ENCODE measurements at places on chromosomes 5 and 9. TPM values are rescaled to one million over a fixed set of nuclear protein-coding genes. Genes with fewer than 3 reads are reported as not detected.

GRCh38 chr9:70947086-70947485, 174.3 kb downstream of the TRPM3 start:
- H3K36me3 ChIP-seq, result no peaks in the 10 kb centered on the region
- no peaks in the 10 kb centered on the region for H3K27me3 ChIP-seq
- no peak for DNase-seq
- no peak overlapping the region for H3K27ac ChIP-seq
- H3K4me3 ChIP-seq, result no peak overlapping the region

GRCh38 chr5:130151239-130151638, 247.0 kb downstream of the CHSY3 start:
- no peaks in the 10 kb centered on the region for H3K36me3 ChIP-seq
- no peak overlapping the region for H3K27ac ChIP-seq
- no peaks in the 10 kb centered on the region for H3K27me3 ChIP-seq
- no peak for DNase-seq
- no peaks in the 10 kb centered on the region for H3K4me1 ChIP-seq
- H3K4me3 ChIP-seq, result no peak overlapping the region

GRCh38 chr5:158970569-158971014, 129.1 kb downstream of the EBF1 start:
- H3K4me3 ChIP-seq, result no peak overlapping the region
- DNase-seq, result no peak
- H3K27ac ChIP-seq, result peak overlapping the region; percentile 6
- H3K36me3 ChIP-seq, result no peaks in the 10 kb centered on the region

DNA sequence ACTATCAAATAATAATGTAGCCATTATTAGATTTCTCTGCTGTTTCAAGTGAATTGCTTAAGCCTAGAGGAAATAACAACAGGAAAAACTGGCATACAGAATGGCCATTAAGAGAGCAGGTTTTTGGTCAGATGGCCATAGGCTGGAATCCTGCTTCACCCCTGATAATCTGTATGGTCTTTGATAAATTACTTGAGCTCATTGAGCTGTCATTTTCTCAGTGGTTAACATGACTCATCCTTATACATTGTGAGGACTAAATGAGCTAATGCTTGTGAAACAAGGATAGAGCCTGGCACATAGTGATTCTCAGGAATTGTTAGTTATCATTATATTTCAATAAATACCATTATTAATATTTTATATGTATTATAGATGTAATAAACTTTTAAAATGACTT, 516.5 kb downstream of the KIF4B start:
- H3K4me3 ChIP-seq, result no peak overlapping the region
- H3K27me3 ChIP-seq, result no peaks in the 10 kb centered on the region
- H3K36me3 ChIP-seq, result no peaks in the 10 kb centered on the region
- no peaks in the 10 kb centered on the region for H3K4me1 ChIP-seq
- H3K27ac ChIP-seq, result no peak overlapping the region
- no peak for DNase-seq

- H3K4me3 ChIP-seq, result peak overlapping the region; percentile 94
- peaks cover 18% of the 10 kb centered on the region for H3K4me1 ChIP-seq
- no peaks in the 10 kb centered on the region for H3K27me3 ChIP-seq
- H3K36me3 ChIP-seq, result peaks cover 4% of the 10 kb centered on the region
Measured at GRCh38 chr5:32443145-32443540, 1.4 kb downstream of the ZFR start.

- H3K27ac ChIP-seq, result no peak overlapping the region
- H3K27me3 ChIP-seq, result no peaks in the 10 kb centered on the region
- H3K36me3 ChIP-seq, result peaks cover 10% of the 10 kb centered on the region
- no peak overlapping the region for H3K4me3 ChIP-seq
- DNase-seq, result no peak
Measured at GRCh38 chr5:172113036-172113435, 75.0 kb downstream of the STK10 start.

DNA sequence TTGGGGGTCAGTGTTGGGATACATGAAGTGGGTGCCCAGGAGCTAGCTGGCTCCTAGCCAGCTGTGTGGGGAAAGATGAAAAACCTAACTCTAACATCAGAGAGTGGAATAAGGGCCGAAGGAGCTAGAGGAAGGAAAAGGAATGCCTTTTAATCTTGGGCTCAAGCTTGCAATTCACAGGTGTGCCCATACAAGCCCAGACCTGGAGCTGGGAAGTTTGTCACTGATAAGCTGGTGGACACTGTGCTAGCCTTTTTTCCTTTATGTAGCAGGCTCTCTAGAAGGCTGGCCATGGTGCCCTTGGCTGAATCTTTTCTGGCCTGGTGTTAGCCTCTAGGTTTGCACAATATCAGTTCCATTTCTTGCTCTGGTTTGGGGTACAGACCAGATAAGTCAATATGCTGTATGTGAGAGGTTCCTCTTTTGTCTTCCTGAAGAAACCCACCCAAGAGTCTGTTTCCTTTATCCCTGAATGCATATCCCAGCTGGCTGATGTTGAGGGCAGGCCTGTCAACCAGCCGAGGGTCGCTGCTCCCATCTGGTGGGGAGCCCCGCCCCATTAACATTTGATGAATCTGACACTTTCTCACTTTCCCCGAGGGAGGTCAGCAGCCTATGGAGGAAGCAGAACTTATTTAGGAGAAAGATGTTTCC, 92.4 kb upstream of the CXCL14 start:
- no peak overlapping the region for H3K27ac ChIP-seq
- no peak for DNase-seq
- no peak overlapping the region for H3K4me3 ChIP-seq
- peaks cover 3% of the 10 kb centered on the region for H3K27me3 ChIP-seq

DNA sequence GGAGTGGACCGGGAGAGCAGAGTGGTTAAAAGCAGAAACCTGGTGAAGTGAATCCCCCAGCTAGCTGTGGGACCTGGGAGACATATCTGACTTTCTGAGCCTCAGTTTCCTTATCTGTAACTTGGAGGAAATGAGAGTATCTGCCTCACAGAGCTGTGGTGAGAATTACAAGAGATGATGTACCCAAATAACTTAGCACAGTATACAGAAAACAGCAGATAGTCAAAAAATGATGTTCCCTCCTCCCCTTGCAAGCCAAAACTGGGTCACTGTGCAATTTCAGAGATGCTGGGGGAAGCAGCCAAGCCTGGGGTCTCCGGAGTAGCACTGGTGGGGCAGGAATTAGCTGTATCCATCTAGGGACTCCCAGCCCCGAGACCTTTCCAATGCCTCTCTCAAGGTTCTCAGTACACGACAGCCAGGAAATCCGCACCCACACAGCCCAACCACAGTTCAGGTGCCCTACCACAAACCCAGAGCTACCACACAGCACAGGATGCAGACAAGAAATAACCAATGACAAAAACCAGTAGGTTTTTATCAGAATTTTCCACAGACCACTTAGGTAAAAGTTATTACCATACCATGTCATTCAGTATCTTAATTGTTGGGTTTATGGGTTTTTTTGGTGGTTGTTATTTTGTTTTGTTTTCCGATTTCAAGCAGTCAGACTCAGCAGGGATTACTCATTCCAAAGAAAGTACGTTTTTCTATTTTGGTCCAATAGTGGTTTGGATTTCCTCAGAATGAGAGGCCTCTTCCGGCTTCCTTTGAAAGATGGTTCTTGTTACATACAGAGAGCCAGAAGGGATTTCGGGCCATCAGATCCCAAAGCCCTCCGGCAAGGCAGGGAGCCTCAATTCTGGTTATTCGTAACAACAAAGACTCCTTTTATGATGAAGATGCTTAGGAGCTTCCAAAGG, 4.9 kb upstream of the HRH2 start:
- H3K4me1 ChIP-seq, result peaks cover 10% of the 10 kb centered on the region
- no peaks in the 10 kb centered on the region for H3K27me3 ChIP-seq
- no peak overlapping the region for H3K4me3 ChIP-seq
- H3K36me3 ChIP-seq, result no peaks in the 10 kb centered on the region

- no peak for DNase-seq
- H3K36me3 ChIP-seq, result peaks cover 4% of the 10 kb centered on the region
- no peak within 1 kb of the TSS for H3K4me3 ChIP-seq
- peaks cover 70% of the 10 kb centered on the region for H3K4me1 ChIP-seq
Measured at GRCh38 chr5:141488591-141489561, at the start of gene PCDHGC5. Gene PCDHGC5 (plus strand): TSS chr5:141489081. CDS start chr5:141489241, 160 bp downstream.

- H3K4me1 ChIP-seq, result no peaks in the 10 kb centered on the region
- no peak overlapping the region for H3K4me3 ChIP-seq
- H3K36me3 ChIP-seq, result no peaks in the 10 kb centered on the region
- no peak overlapping the region for H3K27ac ChIP-seq
Measured at GRCh38 chr5:98064118-98064685, 709.3 kb upstream of the RGMB start.

DNA sequence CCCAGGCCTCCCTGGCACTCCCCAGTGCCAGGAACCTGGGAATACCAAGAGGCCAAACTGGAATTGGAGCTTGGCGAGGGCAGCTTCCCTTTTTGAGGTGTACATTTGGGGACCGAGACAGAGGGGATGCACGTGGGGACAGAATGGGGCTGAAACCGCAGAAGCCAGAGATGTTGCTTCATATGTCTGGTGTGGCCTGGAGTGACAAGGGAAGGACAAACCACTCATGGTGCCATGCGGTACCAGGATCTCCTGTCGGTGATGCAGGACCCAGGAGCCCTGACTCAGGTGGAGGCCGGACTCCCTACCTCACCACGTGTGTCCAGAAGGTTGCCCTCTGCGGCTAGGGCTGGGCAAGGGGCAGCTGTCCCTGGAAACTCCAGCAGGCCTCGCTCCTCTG, 4.0 kb upstream of the CSF2 start:
- no peak overlapping the region for H3K27ac ChIP-seq
- H3K4me3 ChIP-seq, result no peak overlapping the region
- peaks cover 4% of the 10 kb centered on the region for H3K4me1 ChIP-seq
- no peaks in the 10 kb centered on the region for H3K27me3 ChIP-seq

GRCh38 chr5:11000515-11001353, 239.7 kb upstream of the DAP start:
- H3K4me1 ChIP-seq, result peaks cover 10% of the 10 kb centered on the region
- H3K4me3 ChIP-seq, result no peak overlapping the region
- no peaks in the 10 kb centered on the region for H3K36me3 ChIP-seq
- H3K27me3 ChIP-seq, result no peaks in the 10 kb centered on the region

DNA sequence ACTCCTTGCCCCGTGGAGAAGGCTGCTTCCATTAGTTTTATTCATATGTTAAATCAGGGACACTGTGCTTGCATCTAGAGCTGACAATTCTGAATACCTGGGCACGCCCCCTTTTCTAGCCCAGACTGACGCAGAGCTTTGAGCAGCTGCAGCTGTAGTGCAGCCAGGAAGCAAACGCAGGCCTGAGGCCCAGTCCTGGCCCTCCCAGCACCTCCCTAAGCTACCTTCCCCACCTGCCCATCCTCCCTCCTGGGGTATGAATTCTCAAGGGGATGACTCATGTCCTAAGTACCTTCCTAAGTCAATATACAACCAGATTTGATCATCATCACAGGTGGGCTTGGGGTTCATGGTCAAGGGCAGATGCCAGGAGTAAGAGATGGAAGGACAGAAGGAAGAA, 3.5 kb downstream of the PHF19 start:
- no peaks in the 10 kb centered on the region for H3K27me3 ChIP-seq
- peaks cover 6% of the 10 kb centered on the region for H3K4me1 ChIP-seq
- DNase-seq, result no peak
- no peak overlapping the region for H3K4me3 ChIP-seq

DNA sequence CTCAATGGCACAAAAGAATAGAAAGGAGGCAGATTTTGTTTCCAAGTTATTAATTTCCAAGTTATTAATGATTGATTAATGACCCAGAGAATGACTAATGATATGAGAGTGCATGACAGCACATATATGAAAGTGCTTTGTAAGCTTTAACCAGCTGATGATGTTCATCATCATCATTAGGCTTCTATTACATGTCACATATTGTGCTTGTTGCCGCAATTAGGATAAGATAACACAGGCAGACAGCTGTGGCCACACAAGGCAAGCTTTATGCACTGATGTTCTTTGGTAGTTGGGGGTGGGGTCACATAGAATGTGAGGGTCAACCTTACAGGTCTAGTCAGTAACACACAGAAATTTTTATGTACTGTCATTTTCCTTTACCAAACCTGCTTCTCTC, 219.7 kb downstream of the TRPM3 start:
- H3K36me3 ChIP-seq, result no peaks in the 10 kb centered on the region
- no peak overlapping the region for H3K27ac ChIP-seq
- no peak overlapping the region for H3K4me3 ChIP-seq
- no peak for DNase-seq
- no peaks in the 10 kb centered on the region for H3K27me3 ChIP-seq

GRCh38 chr9:125202846-125203618, 2.7 kb downstream of the RABEPK start:
- no peak for DNase-seq
- H3K36me3 ChIP-seq, result no peaks in the 10 kb centered on the region
- no peaks in the 10 kb centered on the region for H3K27me3 ChIP-seq
- no peak overlapping the region for H3K27ac ChIP-seq
- no peaks in the 10 kb centered on the region for H3K4me1 ChIP-seq

GRCh38 chr9:127543221-127543620, 68.9 kb upstream of the STXBP1 start:
- peaks cover 85% of the 10 kb centered on the region for H3K4me1 ChIP-seq
- peak overlapping the region; percentile 44 for H3K27ac ChIP-seq
- no peak for DNase-seq
- H3K4me3 ChIP-seq, result no peak overlapping the region
- peaks cover 5% of the 10 kb centered on the region for H3K36me3 ChIP-seq
- no peaks in the 10 kb centered on the region for H3K27me3 ChIP-seq

DNA sequence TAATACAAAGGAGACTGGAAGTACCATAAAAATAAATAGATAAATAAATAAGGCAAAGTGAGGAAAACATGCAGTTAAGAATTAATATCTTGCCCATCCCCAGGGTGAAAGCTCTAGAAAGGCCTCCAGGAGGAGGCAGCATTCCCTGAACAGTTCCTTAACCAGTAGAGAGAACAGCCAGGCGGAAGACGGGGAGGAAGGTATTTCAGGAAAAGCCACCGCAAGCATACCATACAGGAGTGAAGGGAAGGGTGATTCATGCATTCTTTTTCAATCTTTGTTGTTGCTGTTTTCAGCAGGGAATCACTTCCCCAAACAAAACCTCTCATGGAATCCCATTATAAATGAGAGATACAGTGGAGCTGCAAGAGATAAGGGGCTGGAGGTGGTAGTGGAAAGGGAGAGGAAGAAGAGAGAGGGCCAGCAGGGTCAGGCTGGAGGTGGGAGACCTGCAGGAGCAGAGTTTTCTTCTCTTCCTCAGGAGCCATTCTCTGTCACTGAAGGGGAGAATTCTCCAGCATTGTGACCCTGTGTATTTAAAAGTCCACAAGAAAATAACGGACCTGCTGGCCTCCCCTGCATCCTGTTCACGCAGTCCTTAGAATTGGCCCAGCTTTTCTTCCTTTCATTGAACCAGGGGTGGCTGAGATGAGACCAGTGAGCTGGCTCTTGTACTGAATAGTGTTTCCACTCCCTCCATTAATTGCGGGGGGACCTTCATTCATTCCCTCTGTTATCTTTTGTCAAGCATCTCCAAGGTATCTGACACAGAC, 255.9 kb downstream of the FAM114A2 start:
- no peak for DNase-seq
- H3K4me3 ChIP-seq, result no peak overlapping the region
- H3K27ac ChIP-seq, result no peak overlapping the region
- H3K4me1 ChIP-seq, result no peaks in the 10 kb centered on the region

GRCh38 chr5:132594170-132594569, 37.4 kb downstream of the RAD50 start:
- H3K27me3 ChIP-seq, result no peaks in the 10 kb centered on the region
- H3K4me1 ChIP-seq, result no peaks in the 10 kb centered on the region
- H3K27ac ChIP-seq, result no peak overlapping the region
- no peaks in the 10 kb centered on the region for H3K36me3 ChIP-seq

GRCh38 chr9:91949392-91949945, 559 bp downstream of the ROR2 start:
- H3K36me3 ChIP-seq, result no peaks in the 10 kb centered on the region
- H3K27me3 ChIP-seq, result peaks cover 36% of the 10 kb centered on the region

FST gene
- polyA plus RNA-seq, result 0.74 TPM

EPB41L4A gene
- polyA plus RNA-seq, result 6.2 TPM

IL4 gene
- not detected for polyA plus RNA-seq

CRHBP gene
- polyA plus RNA-seq, result 0.38 TPM

CYLC2 gene
- polyA plus RNA-seq, result not detected

TMEM171 gene
- polyA plus RNA-seq, result not detected

Measured in heart right ventricle (tissue), 16 donors.